GM23248 (cell line): ENCODE measurements at places on chromosomes 1 and 21. TPM values are rescaled to one million over a fixed set of nuclear protein-coding genes. Genes with fewer than 3 reads are reported as not detected.

GNL2 gene
- 39.3 and 53.6 TPM in 2 replicates for total RNA-seq

SLFNL1 gene
- total RNA-seq, result 0.11 TPM in 1 of 2 replicates, not detected in the other

MYOC gene
- not detected in 2 replicates for total RNA-seq

DNA sequence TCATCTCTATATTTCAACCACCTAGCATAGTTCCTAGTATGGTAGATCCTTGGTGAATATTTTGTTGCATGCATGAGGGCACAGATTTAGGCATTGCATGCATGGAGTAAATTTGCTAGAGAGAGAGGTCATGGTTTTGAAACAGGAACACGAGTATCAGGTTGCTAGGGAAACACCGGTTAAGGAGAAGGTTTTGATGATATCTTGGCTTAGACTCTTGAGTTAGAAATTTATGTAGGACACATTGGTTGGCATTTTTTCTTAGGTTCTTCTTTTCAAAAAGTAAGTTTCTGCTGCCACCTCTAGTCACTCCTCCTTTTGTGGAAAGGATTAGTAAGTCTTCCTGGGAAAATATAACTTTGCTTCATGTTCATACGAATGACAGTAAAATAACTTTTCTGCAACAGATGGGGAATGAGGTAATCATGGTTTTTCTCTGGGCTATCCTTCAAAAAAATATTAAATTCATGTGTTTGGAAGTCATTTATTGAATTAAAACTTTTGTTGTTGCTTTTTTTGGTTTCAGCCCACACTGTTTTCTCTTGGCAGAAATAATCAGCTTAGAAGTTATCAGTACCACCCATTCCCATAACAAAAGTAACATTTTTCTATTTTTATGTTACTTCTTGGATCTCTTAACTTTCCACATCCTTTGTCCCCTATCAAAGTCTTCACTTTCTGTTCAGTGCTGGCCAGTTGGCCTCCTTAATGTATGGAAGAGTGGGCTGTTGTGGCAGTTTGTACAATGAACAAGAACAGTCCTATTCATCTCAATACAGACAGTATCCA is 97.3 kb downstream of the PLA2G4A start:
- DNase-seq, result peak; percentile 23

TSPAN2 gene
- total RNA-seq, result 2.7 and 9.0 TPM in 2 replicates

DNA sequence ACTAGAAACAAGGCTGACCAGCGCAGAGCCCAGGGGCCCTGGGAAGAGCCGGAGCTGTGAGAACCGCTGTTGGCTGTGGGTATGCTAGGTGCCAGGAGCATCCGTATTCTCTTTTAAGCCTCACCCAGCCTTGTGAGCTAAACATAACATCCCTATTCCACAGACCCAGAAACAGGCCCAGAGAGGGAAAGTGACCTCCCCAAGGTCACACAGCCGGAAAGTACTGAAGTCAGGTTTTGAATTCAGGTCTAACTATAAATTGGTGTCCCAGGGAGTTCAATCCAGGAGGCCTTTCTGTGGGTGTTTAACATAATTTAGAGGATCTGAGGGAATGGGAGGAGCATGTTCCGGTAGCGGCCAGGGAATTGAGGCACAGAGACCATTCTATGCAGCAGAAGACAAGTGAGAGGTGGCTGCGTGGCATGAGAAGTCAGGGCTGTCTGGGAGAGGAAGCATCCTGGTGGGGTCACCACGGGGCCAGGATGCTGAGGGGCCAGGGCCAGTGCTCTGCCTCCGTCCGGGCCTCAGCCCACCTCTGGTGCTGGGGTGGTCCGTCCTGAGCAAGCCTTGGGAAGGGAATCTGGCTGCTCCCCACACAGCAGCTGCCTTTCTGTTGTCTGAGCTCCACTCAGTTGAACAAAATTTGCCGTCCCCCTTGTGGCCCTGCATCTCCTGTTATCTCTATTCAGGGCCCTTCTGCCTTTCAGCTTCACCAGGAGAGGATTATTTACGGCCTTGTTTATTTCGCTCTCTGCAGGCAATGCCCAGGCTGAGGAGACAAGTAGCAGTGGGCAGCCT is 338.8 kb upstream of the VAMP3 start:
- no peak for DNase-seq

GRCh38 chr1:11838349-11839272 is 9.0 kb downstream of the NPPA start:
- peak; percentile 79 for DNase-seq

GRCh38 chr1:62689524-62689923 is 1.3 kb upstream of the DOCK7 start:
- peak; percentile 89 for DNase-seq

DNA sequence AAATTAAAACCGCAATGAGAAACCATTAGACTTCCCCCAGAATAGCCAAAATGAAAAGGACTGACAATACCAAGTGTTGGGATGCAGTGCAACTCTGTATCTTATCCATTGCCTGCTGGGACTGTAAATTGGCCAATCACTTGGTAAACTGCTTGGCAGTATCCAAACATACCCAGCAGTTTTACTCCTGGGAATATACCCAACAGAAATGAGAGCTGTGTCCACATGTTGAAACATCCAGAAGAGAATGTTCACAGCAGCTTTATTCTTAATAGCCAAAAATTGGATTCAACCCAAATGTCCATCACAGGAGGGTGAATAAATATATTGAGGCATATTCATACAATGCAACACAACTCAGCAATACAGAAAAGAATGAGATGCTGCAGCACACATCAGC is 13.7 kb upstream of the FAM20B start:
- no peak for DNase-seq

NEK2 gene
- total RNA-seq, result 11.3 and 13.8 TPM in 2 replicates

NOS1AP gene
- total RNA-seq, result not detected in 2 replicates
